Cerebellar nuclear complex (tissue), 1 donor: ENCODE measurements at places on chromosomes 2 and 18.

- DNase-seq, result no peak
Observed at GRCh38 chr2:198697218-198697617, 760.5 kb downstream of the SATB2 start.

DNA sequence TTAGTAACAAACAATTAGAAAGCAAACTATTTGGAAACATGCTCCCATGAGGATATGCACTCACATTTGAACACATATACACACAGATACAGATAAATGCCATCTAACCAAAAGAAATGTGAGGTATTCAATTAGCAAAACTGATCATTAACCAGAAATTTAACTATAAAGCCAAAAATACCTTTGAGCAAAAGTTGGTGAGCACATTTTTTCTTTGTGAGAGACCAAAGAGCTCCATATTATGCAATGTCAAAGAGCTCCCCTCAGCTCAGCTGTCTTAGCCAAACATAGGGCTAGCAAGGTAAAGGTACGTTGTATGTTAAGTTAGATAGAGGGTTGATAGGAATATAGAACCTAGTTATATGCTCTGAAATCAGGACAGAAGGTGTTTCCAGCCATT is 43.8 kb downstream of the CYBRD1 start:
- no peak for DNase-seq

GRCh38 chr2:112709703-112710102 is 11.1 kb upstream of the NT5DC4 start:
- no peak for DNase-seq

DNA sequence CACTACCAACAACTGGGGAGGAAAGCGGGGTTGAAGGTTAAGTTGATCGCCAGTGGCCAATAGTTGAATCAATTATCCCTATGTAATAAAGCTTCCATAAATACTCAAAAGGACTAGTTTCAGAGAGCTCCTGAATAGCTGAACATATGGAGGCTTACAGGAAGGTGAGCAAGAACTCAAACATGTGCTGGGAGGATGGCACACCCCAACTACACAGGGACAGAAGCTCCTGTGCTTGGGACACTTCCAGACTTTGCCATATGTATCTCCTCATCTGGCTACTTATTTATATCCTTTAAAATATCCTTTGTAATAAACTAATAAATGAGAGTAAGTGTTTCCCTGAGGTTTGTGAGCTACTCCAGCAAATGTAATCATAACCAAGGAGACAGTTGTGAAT is 115.7 kb downstream of the HNMT start:
- no peak for DNase-seq

DNA sequence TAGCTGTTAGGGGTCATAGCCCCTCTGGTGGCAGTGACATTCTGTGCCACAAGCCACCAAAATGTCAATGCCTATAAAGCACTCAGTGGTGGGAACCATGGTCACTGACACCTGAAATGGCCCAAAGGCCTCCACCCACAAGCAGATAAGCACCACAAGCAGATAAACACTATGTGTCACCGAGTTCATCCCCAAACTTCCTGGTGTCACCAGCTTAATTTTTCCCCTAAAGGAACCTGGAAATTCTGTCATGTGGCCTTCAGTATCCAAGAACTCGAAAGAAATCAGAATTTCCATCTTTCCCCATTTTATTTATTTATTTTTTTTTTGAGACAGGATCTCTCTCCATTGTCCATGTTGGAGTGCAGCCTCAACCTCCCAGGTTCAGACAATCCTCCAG is 3.6 kb upstream of the TPRKB start:
- no peak for DNase-seq

- DNase-seq, result no peak
Observed at GRCh38 chr2:20443276-20443920, 3.5 kb upstream of the RHOB start.

- DNase-seq, result no peak
Observed at GRCh38 chr2:73339201-73339600, 45.9 kb upstream of the EGR4 start.

- no peak for DNase-seq
Observed at GRCh38 chr18:11696451-11696850, 7.4 kb downstream of the GNAL start.

GRCh38 chr2:140242889-140243288 is 1462.7 kb upstream of the NXPH2 start:
- no peak for DNase-seq

GRCh38 chr2:233456111-233456510 is 101.8 kb downstream of the DGKD start:
- no peak for DNase-seq

DNA sequence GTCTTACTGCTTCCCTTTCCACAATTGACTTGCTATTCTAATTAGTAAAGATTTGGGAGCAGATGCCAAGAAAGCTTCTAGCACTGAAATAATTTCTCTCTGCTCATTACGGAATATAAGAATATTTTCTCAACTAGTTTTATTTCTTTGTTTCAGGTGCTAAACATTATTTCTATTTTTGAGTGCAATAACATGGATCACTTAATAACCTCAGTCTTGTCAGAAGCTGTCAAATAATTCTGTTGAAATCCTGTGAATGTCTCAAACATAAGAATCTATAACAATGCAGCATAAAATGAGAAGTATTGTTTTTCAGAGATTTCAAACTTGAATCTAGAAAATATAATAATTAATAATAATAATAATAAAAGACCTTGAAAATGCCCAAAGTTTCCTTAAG is 1221.0 kb downstream of the DSC3 start:
- no peak for DNase-seq

DNA sequence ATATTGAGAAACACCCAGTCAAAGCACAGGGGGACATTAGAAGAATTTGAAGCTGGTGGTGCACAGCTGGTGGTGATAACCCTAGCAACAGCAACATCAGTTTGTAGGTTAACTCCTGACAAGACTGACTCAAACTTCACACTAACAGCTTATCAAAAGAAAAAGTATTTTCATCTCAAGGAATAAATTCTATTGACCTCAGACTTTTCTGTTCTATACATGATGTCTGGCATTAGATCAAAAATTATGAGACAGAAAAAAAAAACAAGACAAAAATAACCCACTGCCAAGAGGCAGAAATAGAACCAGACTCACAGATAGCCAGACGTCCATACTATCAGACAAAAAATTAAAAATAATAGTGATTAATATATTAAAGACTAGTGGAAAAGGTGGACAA is 126.1 kb downstream of the COL6A3 start:
- DNase-seq, result no peak

DNA sequence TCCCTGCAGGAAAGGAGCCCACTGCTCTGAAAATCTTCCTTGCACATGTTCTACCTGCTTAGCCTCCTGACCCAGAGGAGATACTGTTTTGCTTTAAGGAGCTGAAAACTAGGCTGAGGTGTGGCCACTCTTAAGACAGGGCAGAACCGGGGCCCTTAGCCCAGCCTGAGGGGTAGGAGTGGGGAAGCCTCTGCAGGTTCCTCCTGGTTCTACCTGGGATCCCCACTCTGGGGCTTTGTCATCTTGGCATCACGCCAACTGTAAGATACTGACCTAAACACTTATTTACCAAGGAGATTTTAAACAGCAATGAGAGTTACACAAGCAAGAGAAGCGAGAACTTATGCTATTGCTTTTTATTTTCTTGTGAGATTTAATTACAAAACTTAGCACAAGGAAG is 86.9 kb downstream of the KCTD1 start:
- no peak for DNase-seq

DNA sequence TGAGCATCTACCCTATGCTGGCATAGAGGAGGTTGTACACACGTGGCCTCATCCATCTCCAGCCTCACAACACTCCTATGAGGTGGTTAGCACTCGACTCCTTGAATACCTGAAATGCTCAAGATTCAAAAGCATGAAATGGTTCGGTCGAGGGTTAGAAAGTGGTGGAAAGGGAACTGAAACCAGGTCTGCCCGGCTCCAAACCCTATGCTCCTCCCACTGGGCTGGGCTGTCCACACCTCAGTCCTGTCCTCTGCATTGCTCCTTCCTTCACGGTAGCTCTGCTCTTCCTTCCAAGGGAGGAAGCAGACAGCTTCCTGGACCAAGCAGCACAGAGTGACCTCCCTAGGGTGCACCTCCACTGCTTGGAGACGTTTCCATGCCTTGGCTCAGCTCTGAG is 565.2 kb upstream of the ID2 start:
- DNase-seq, result no peak

- DNase-seq, result no peak
Observed at GRCh38 chr2:233416199-233416598, 61.9 kb downstream of the DGKD start.

DNA sequence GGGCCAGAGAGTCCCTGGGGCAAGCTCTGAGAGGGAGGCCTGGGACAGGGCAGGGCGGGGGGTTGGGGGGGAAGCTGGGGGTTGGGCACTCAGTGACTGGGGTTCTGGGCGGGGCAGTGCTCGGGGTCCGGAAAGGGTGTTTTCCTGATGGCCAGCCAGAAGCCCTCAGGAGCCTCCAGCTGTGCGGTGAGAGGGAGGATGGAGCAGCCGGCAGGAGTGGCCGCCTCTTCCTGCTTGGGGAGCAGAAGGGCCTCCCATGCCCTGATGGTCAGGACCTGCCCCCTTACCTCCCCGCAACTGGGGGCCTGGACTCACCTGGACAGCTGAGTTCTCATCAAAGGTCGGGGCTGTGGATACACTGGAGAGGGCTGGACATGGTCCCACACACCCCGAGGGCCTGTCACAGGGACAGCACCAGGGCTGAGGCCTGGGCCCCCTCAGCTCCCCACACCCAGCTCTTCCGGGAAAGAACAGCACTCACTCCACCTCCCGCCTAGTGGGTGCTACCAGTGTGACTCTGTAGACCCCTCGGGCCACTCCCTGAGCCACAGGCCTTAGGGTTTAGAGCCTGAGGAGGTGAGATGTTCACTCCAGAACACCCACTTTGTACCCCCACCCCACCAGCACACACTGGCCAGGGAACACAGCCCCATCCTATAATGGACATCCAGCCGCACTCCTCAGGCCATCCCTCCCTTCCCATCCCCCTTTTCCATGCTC is 6.7 kb downstream of the SFTPB start:
- DNase-seq, result no peak
